ENCODE measurements at places on chromosomes 5 and 9. TPM values are rescaled to one million over a fixed set of nuclear protein-coding genes. Genes with fewer than 3 reads are reported as not detected.

GRCh38 chr9:9100070-9100469, 1300.5 kb upstream of the DMAC1 start:
- no peak overlapping the region for H3K27ac ChIP-seq
- no peaks in the 10 kb centered on the region for H3K4me1 ChIP-seq
- H3K27me3 ChIP-seq: no peaks in the 10 kb centered on the region
- DNase-seq: no peak
- no peaks in the 10 kb centered on the region for H3K36me3 ChIP-seq

The TSSK1B gene
- total RNA-seq: not detected

The AIF1L gene
- 6.3 TPM for total RNA-seq

The CYLC2 gene
- not detected for total RNA-seq

- H3K27ac ChIP-seq: no peak overlapping the region
- H3K27me3 ChIP-seq: no peaks in the 10 kb centered on the region
- H3K4me1 ChIP-seq: no peaks in the 10 kb centered on the region
- no peak for DNase-seq
- no peak overlapping the region for H3K4me3 ChIP-seq
- no peaks in the 10 kb centered on the region for H3K36me3 ChIP-seq
These were observed 38.7 kb upstream of the PTGS1 start for GRCh38 chr9:122332083-122332482.

DNA sequence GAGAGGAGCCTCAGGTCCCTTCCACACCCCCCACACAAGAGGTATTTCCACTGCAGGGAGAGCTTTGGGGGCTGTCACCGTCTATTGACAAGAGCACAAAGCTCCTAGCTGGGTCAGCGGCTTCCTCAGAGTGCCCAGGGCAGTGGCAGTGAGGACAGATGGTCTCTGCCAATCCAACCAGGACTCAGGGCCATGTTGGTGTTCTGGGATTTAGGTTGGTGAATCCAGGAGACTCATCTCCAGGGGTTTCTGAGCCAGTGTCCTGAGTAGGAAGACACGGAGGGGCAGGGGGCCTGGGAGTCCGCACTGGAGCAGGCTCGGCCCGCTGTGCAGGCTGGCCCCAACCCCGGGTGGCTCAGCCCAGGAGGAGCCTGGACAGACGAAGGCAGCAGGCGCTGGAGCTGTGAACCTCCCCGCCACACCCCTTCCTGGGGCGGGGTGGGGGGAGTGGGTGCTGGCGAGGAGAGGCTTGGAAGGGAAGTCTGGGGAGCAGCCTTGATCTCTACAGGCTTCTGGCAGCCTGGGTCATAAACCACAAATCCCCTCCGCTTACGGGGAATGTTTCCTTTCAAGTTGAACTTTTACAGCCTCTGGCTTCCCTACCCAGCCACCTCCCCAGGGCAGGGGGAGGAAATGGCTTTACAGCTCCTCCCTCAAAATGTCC, 19.6 kb downstream of the CRB2 start:
- no peak overlapping the region for H3K4me3 ChIP-seq
- peak; percentile 63 for DNase-seq
- H3K36me3 ChIP-seq: no peaks in the 10 kb centered on the region
- no peaks in the 10 kb centered on the region for H3K27me3 ChIP-seq
- peaks cover 7% of the 10 kb centered on the region for H3K4me1 ChIP-seq
- no peak overlapping the region for H3K27ac ChIP-seq

The PRDM9 gene
- not detected for total RNA-seq

The ECM2 gene
- total RNA-seq: 65.9 TPM

GRCh38 chr9:136232969-136233368, 12.6 kb downstream of the QSOX2 start:
- no peak overlapping the region for H3K4me3 ChIP-seq
- no peaks in the 10 kb centered on the region for H3K36me3 ChIP-seq
- no peak for DNase-seq
- H3K27me3 ChIP-seq: no peaks in the 10 kb centered on the region

DNA sequence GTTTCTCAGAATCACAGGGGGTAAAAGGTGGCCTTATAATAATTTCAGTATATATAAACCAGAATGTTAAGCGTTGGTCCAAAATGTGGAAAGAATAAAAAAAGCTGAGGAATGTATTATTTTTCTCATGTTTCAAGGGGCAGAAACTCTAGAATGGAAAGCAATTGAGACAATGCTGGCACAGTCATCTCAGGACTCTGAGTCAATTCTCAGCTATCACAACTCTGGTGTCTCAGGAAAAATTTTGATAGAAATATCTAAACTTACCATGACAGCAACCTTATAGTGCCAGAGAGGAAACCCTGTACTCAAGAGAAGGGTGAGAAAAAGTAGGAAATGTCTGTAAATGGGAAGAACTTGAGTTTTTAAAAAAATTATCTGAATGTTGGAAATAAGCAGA, 1189.4 kb upstream of the NUDT12 start:
- no peak overlapping the region for H3K27ac ChIP-seq
- DNase-seq: no peak
- H3K4me1 ChIP-seq: no peaks in the 10 kb centered on the region
- H3K4me3 ChIP-seq: no peak overlapping the region
- no peaks in the 10 kb centered on the region for H3K36me3 ChIP-seq

The PCDHGA10 gene
- total RNA-seq: 9.7 TPM

DNA sequence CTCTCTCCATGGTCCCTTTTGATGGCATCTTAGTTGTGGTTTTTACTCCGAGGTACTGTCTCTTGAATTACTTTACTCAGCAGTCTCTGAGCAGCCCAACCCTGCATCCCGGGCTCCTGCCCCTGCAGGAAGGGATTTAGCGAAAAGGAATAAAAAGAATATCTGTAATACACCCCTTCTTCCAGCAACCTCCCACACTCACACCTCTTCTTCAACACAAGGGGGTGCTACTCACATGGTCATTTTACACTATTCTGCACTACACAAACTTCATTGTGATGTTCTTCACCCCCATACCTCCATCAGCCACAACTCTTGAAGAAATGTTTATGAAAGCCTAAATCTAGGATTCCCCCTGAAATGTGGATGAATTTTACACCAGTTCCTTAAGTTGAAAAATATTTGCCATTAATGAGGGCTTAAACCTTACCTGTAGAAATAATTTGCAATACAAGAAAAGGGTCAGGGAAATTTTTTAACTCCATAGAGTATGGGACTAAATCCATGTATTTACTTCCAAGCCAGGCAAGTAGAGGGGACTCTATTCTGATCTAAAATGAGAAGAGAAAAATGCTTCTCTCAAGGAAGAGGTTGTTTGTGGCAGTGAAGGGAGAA, 26.0 kb downstream of the TPD52L3 start:
- no peaks in the 10 kb centered on the region for H3K36me3 ChIP-seq
- DNase-seq: no peak
- H3K4me1 ChIP-seq: no peaks in the 10 kb centered on the region
- H3K27me3 ChIP-seq: no peaks in the 10 kb centered on the region

Measured in ovary (tissue), 10 donors.